Testis (tissue), 5 donors: ENCODE measurements at places on chromosomes 13 and 19. TPM values are rescaled to one million over a fixed set of nuclear protein-coding genes. Genes with fewer than 3 reads are reported as not detected.

The POU2F2 gene
- 9.4 TPM for total RNA-seq

The F7 gene
- 2.4 TPM for total RNA-seq

The CD22 gene
- total RNA-seq, result 15.0 TPM

The TSSK6 gene
- 117 TPM for total RNA-seq

The CPB2 gene
- not detected for total RNA-seq

The ZNF460 gene
- total RNA-seq, result 59.5 TPM

The GADD45B gene
- 30.5 TPM for total RNA-seq

GRCh38 chr13:49302817-49303216, 55.1 kb downstream of the CDADC1 start:
- DNase-seq, result no peak
- H3K27ac ChIP-seq, result peak overlapping the region; percentile 46
- no peak overlapping the region for H3K4me3 ChIP-seq
- no peaks in the 10 kb centered on the region for H3K27me3 ChIP-seq

- H3K27me3 ChIP-seq, result no peaks in the 10 kb centered on the region
- no peak overlapping the region for H3K27ac ChIP-seq
- DNase-seq, result no peak
- H3K4me3 ChIP-seq, result no peak overlapping the region
- no peaks in the 10 kb centered on the region for H3K4me1 ChIP-seq
- no peaks in the 10 kb centered on the region for H3K36me3 ChIP-seq
These were observed 27.7 kb upstream of the POU4F1 start for GRCh38 chr13:78631077-78631476.

DNA sequence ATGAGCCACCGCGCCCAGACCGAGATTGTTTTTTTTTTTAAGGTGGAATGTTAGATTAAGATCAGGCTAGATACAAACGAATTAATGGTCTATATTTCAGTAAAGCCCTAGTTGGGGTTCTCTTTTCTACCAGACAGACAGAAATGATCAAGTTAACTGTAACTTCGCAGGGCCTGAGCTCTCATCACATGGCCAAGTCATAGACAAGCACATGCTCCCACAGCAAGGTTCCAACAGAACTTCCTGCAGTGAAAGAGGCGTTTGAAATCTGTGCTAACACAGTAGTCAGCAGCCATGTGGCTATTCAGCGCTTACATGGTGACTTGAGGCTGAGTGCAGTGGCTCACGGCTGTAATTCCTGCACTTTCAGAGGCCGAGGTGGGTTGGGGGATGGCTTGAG, 34.7 kb upstream of the SEMA6B start:
- H3K4me3 ChIP-seq, result no peak overlapping the region
- H3K27ac ChIP-seq, result no peak overlapping the region
- DNase-seq, result no peak
- H3K36me3 ChIP-seq, result no peaks in the 10 kb centered on the region

DNA sequence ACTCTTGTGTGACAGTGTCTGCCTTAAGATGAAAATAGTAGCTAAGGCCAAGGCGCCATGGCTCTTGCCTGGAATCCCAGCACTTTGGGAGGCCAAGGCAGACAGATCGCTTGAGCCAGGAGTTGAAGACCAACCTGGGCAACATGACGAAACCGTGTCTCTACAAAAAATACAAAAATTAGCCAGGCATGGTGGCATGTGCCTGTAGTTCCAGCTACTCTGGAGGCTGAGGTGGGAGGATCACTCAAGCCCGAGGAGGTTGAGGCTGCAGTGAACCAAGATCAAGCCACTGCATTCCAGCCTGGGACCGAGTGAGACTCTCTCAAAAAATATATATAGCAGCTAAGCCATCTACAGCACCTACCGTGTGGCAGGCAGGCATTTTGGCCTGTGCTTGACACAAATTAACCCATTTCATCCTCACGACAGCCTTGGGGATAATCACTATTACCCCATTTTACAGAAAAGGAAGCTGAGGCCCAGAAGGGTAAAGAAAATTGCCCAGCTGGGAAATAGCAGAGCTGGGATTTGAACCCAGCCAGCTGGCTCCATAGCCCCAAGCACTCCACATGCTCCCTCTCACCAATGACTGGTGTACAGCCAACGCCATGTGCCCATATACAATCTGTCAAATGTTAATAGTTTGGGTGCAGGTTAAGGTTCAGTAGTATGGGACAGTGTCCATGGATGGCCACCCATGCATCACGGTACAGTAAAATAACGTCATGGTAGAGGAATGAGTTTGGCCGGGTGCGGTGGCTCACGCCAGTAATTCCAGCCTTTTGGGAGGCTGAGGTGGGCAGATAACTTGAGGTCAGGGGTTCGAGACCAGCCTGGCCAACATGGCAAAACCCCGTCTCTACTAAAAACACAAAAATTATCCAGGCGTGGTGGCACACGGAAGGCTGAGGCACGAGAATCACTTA, 3.1 kb downstream of the SLC1A5 start:
- peaks cover 31% of the 10 kb centered on the region for H3K4me1 ChIP-seq
- no peaks in the 10 kb centered on the region for H3K27me3 ChIP-seq
- no peaks in the 10 kb centered on the region for H3K36me3 ChIP-seq
- peak overlapping the region; percentile 83 for H3K27ac ChIP-seq
- no peak for DNase-seq

DNA sequence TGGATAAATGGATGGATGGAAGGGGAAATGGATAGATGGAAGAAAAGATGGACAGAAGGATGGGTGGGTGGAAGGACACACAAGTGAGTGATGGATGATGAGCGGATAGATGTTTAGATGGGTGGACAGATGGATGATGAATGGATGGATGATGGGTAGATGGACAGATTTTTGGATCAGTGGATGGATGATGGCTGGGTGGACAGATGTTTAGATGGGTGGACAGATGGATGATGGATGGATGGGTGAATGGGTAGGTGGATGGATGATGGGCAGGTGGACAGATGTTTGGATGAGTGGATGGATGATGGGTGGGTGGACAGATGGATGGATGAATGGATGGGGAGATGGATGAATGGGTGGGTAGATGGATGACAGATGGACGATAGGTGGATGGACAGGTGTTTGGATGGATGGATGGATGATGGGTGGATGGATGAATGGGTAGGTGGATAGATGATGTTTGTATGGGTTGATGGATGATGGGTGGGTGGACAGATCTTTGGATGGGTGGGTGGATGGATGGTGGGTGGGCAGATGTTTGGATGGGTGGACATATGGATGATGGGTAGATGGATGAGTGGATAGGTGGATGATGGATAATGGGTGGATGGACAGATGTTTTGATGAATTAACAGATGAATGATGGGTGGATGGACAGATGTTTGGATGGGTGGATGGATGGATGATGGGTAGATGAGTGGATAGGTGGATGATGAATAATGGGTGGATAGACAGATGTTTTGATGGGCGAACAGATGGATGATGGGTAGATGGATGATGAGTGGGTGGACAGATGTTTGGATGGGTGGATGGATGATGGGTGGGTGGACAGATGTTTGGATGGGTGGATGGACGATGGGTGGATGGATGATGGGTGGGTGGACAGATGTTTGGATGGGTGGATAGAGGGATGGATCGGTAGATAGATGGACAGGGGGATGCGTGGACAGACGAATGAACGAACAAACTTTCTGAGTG, 39.5 kb downstream of the CERS4 start:
- H3K27me3 ChIP-seq, result no peaks in the 10 kb centered on the region
- no peaks in the 10 kb centered on the region for H3K36me3 ChIP-seq
- no peak overlapping the region for H3K27ac ChIP-seq

DNA sequence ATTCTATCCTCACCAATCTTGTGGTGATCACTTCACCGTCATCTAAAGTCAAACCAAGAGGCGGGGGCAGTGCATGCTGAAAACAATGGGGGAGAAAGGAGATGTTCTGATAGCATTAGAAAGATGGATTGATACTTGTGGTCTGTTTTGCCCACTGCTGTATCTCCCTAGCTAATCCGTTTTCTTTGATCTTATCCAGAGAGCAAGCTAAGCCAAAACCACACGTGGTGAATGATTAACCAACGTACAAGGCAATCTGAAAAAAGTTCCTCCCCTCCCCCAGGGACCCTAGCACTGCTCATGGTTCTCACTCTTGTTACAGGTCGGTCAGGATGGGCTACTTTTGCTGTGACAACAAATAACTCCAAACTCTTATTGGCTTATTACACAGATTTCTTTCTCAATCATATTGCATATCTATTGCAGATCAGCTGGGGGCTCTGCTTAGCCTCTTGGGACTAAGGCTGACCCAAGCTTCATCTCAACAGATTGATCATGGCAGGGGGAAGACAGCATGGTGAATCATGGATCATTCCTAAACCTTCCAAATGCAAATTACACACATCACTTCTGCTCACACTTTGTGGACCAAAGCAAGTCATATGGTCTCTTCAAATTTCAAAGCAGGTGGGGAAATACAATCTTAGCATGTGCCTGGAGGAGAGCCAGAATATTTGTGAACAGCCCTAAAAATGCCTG, 11.9 kb upstream of the C13orf42 start:
- H3K4me3 ChIP-seq, result no peak overlapping the region
- H3K4me1 ChIP-seq, result no peaks in the 10 kb centered on the region
- DNase-seq, result no peak
- no peaks in the 10 kb centered on the region for H3K36me3 ChIP-seq
- H3K27ac ChIP-seq, result no peak overlapping the region

GRCh38 chr13:66354879-66355751, 875.0 kb downstream of the PCDH9 start:
- no peaks in the 10 kb centered on the region for H3K27me3 ChIP-seq
- no peaks in the 10 kb centered on the region for H3K4me1 ChIP-seq
- no peak overlapping the region for H3K4me3 ChIP-seq
- DNase-seq, result no peak
- no peak overlapping the region for H3K27ac ChIP-seq
- no peaks in the 10 kb centered on the region for H3K36me3 ChIP-seq

- H3K4me1 ChIP-seq, result no peaks in the 10 kb centered on the region
- H3K36me3 ChIP-seq, result no peaks in the 10 kb centered on the region
- H3K4me3 ChIP-seq, result no peak overlapping the region
- no peak overlapping the region for H3K27ac ChIP-seq
- DNase-seq, result no peak
- H3K27me3 ChIP-seq, result no peaks in the 10 kb centered on the region
These were observed 116.6 kb downstream of the PCDH17 start for GRCh38 chr13:57748096-57748495.

GRCh38 chr19:50728084-50728737, 5.0 kb downstream of the CLEC11A start:
- no peaks in the 10 kb centered on the region for H3K36me3 ChIP-seq
- DNase-seq, result peak; percentile 85
- H3K4me1 ChIP-seq, result peaks cover 13% of the 10 kb centered on the region
- H3K27me3 ChIP-seq, result no peaks in the 10 kb centered on the region
- H3K27ac ChIP-seq, result no peak overlapping the region

DNA sequence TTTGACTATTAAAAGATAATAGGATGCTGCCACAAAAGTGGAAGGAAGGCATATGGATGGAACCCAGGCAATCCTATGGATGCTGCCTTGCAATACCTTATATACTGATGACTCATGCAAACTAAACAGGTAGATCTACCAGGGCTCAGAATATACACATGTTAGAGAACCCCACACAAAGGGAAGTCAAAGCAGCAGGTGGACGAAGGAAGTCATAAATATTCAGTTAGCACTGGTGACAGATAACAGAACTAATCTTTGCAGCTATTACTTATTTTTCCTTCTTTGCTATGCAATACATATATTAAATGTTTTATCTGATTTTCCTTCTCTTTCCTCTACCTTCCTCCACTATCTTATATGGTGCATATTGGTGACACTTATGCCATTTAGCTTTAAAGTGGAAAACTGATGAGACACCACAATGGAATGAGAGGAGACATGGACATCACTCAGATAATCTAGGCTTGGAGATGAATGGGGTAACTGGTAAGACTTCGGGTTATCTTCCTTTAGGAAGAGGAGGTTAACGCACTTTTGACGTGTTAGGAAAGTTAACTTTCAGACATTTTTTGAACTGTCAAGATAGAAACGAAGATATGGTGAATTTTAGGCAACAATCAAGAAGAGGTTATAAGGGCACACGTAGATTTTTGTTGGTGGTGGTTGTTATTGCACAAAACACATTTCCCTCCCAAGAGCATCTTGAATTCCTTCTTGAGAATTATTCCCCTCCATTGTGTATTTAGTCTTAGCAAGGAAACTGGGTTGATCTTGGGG, 39.8 kb upstream of the MBNL2 start:
- H3K4me3 ChIP-seq, result no peak overlapping the region
- H3K27ac ChIP-seq, result no peak overlapping the region
- H3K4me1 ChIP-seq, result no peaks in the 10 kb centered on the region
- DNase-seq, result no peak
- H3K36me3 ChIP-seq, result no peaks in the 10 kb centered on the region

- H3K4me3 ChIP-seq, result no peak overlapping the region
- no peak for DNase-seq
- H3K27ac ChIP-seq, result no peak overlapping the region
These were observed 8.1 kb upstream of the ERICH6B start for GRCh38 chr13:45623516-45624090.

- H3K36me3 ChIP-seq, result no peaks in the 10 kb centered on the region
- H3K4me1 ChIP-seq, result peaks cover 35% of the 10 kb centered on the region
- H3K27me3 ChIP-seq, result no peaks in the 10 kb centered on the region
These were observed 8.6 kb downstream of the TMEM259 start for GRCh38 chr19:1012334-1012733.

- H3K27me3 ChIP-seq, result no peaks in the 10 kb centered on the region
- DNase-seq, result no peak
- no peaks in the 10 kb centered on the region for H3K36me3 ChIP-seq
- no peak overlapping the region for H3K27ac ChIP-seq
These were observed 20.1 kb downstream of the RASA3 start for GRCh38 chr13:114112231-114112825.

GRCh38 chr13:40362502-40362901, 303.9 kb downstream of the FOXO1 start:
- no peaks in the 10 kb centered on the region for H3K27me3 ChIP-seq
- no peak for DNase-seq
- no peaks in the 10 kb centered on the region for H3K4me1 ChIP-seq
- no peak overlapping the region for H3K27ac ChIP-seq

DNA sequence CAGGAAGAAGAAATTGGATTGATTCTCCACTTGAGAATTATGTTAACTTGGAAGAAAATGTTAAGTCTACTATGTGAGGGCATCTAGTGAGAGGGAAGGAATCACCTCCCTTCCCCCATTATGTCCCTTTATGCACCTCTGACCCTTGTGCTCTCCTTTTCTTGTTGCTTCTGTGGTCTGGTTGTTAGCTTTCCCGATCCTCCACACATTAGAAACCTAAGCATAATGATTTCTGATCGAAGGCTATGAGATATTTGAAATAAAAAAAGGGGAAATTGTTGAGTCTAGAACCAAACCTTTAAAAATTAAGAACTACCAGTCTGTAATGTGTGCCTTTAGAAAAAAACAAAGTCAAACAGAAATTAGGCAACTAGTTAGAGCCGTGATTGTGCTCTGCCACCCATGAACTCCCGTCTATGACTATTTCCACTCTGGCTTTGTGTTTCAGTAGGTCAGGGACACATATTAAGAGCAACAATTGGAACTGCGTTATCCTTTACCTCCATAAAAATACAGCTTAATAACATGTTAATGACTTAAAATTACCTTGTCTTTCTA, 463 bp upstream of the GPC6 start:
- no peaks in the 10 kb centered on the region for H3K27me3 ChIP-seq
- H3K4me3 ChIP-seq, result no peak overlapping the region
- no peaks in the 10 kb centered on the region for H3K4me1 ChIP-seq
- no peak overlapping the region for H3K27ac ChIP-seq
- no peak for DNase-seq

GRCh38 chr19:4597975-4598671, 38.6 kb upstream of the SEMA6B start:
- no peaks in the 10 kb centered on the region for H3K36me3 ChIP-seq
- no peaks in the 10 kb centered on the region for H3K4me1 ChIP-seq
- H3K27me3 ChIP-seq, result no peaks in the 10 kb centered on the region
- DNase-seq, result peak; percentile 44
- peak overlapping the region; percentile 21 for H3K4me3 ChIP-seq

- no peak overlapping the region for H3K4me3 ChIP-seq
- no peak for DNase-seq
- H3K4me1 ChIP-seq, result peaks cover 1% of the 10 kb centered on the region
- no peak overlapping the region for H3K27ac ChIP-seq
These were observed 13.2 kb downstream of the LNX2 start for GRCh38 chr13:27607125-27607524.
